IMR-90 (cell line): ENCODE measurements at places on chromosomes 13 and 19.

DNA sequence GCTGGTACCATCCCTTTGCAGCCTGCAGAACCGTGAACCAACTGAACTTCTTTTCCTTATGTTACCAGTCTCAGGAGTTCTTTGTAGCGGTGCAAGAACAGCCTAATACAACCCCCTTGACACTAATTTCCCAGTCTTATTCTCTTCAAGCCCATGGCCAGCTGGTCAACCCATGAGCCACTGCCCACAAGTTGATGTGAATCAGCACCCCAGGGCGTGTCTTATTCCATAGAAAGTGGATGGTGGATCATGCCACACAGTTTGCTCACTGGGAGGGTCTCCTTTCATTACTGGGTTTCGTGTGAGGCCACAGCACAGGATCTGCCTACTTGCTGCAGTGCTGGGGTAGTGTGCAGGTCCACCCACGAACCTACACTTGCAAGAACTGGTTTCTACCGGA lies 27.0 kb downstream of the TEX29 start:
- DNase-seq, result no peak

DNA sequence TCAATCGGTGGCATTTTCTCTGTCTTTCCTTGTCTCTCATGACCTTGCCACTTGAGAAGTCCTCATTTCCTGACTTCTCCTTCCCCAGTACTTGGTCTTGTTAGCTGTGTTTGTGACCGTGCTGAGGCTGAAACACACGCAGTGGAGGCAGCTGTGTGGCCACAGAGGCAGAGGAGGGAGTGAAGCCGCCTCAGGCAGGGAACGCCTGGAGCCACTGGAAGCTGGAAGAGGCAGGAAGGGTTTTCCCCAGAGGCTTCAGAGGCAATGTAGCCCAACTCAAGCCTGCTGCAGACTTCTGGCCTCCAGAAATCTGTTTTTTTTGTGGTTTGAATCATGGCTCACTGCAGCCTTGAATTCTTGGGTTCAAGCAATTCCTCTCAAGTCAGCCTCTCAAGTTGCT lies 29.2 kb upstream of the ARGLU1 start:
- DNase-seq, result no peak

GRCh38 chr19:55172741-55173140 lies 6.3 kb upstream of the DNAAF3 start:
- peak; percentile 75 for DNase-seq

DNA sequence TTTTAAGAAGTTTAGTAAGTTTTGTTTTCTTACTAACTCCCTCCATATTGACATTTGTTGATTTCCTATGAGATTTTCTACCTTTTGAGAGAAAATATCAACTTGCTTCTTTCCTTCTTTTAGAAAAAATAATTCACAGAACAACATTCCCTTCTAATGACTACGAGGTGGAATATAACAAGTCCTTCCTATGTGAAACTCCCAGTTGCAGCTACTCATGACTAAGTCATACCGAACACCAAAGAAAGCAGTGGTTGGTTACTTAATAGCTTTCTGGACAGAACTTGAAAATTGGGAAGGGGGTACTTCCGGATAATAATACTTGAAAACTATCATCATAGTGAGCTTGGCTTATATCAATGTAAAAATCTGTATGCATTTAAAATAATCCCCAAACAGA lies 144.8 kb downstream of the DACH1 start:
- peak; percentile 7 for DNase-seq

- no peak for DNase-seq
These were observed 5.6 kb upstream of the CCDC70 start for GRCh38 chr13:51856027-51856736.

DNA sequence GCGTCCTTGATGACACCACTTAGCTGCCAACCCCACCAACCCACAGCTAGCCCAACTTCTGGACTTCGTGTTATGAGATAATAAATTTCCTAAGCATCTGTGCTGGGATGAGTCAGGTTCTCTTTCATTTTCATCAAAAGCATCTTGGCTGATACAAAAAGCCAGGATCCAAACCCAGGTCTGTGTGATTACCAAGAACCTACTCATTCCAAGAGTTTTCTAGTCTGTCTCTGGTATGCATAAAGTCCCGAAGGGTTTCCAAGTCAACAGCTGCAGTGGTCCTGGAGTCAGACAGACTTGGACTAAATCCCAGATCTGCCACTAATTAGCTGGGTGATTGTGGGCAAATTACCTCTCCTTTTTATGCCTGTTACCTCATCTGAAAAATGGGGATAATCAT lies 55.5 kb upstream of the SERP2 start:
- peak; percentile 70 for DNase-seq

- no peak for DNase-seq
These were observed 75.4 kb upstream of the NPAS1 start for GRCh38 chr19:46944123-46944748.

GRCh38 chr19:531009-531752 lies 379 bp upstream of the CDC34 start:
- DNase-seq, result peak; percentile 76

DNA sequence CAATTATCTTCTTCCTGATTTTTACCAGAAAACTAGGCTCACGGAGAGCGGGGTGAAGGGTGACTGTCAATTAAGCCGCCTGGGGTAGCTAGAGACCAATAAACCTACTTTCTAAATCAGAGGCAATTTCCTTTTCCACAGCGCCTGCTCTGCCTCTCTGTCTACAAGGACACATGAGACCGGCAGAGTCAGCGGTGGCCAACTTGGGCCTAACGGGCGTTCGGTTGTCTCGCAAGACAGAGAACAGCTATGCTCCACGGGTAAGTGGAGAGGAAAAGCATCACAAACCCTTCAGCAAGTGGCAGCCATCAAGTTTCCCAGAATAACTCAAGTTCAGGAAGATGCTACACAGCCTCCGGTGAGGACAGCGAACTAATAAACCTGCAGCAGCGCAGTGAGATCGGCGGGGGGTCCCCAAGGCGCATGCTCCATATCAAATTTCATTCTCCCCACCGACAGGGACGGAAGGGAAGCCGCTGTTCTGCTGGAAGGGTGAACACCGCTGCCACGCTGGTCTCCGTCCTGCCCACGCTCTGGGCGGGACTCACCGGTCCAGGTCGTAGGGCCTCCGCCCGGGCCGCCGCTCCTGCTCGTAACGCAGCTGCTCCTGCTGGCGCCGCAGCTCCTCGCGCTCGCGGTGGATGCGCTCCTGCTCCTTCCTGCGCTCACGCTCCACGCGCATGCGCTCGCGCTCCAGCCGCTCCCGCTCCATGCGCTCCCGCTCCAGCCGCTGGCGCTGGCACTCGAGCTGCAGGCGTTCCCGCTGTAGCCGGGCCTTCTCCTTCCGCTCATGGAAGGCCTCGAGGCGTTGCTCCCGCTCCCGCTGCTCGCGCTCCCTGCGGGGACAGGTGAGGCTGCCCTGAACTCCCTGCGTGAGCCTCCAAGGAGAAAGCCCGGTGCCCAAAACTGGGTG lies 25.8 kb upstream of the TINCR start:
- no peak for DNase-seq

GRCh38 chr13:24670961-24671381 lies 9.2 kb upstream of the ATP12A start:
- no peak for DNase-seq

DNA sequence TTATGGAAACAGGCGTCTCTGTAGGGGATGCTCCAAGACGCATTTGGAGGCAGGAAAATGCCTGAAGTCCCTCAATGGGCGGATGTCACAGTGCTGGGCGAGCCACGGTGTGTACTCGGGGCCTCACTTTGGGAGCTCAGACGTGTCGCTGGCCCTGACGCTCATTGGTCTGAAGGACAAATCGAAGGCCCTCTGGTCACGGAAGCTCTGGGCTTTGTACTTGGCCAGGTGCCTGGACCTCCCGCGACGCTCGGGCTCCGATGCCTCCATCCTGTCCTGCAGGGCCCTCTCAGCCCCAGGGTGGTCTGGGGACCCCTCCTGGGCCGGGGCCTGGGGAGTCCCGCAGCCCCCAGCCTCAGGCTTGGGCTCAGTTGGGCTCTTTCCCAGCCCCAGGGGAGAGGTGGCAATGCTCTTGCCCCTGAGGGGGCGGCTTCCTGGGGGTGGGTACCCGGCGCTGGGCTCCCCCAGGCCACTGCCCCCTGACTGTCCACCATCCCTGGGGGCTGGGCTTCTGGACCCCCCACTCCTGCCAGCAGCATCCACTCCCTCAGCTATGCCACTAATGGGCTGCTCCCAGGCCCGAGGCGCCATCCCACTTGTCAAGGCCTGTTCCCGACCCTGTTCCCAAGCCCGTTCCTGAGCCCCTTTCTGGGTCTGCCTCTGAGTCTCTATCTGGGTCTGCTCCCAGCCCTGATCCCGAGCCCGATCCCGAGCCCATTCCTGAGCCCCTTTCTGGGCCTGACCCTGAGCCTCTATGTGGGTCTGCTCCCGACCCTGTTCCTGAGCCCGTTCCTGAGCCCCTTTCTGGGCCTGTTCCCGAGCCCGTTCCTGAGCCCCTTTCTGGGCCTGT lies 39.5 kb upstream of the GRTP1 start:
- DNase-seq, result no peak

- DNase-seq, result no peak
These were observed 124.3 kb downstream of the PTPRS start for GRCh38 chr19:5216141-5216847.

DNA sequence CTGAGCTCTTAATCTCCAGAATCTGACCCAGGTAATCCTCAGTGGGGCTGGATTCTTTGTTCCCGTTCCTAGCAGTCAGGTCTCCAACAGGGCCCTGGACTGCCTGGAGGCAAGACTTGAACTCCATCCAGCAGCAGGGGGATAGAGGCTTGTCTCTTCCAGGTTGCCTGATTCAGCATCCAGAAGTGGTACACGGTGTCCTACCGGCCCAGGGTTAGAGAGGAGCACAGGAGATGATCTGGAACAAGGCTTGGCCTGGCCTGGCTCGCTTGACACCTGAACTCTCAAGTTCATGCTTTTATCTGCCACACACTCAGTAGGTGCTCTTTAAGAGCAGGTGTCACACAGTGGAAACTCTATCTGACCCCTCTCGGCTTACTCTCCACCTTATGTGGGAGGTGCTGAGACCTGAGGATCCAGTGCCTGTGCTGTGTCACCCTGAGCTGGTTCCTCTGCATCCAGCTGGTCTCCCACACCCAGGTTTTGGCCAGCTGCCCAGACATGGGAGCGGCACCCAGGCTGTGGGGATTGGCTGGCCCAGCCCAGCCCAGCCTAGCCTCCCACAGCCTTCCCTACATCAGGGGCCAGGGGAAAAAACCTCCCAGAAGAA lies at the start of gene CYP4F3:
Gene CYP4F3, plus strand, starts transcription at position 604 of the 610 bp plus-strand sequence. CDS start 519 bp downstream, outside the sequence.
- no peak for DNase-seq

GRCh38 chr19:38395381-38396114 lies 7.1 kb downstream of the SPRED3 start:
- no peak for DNase-seq

- DNase-seq, result peak; percentile 90
These were observed 93.5 kb downstream of the ATP11A start for GRCh38 chr13:112783135-112783977.

DNA sequence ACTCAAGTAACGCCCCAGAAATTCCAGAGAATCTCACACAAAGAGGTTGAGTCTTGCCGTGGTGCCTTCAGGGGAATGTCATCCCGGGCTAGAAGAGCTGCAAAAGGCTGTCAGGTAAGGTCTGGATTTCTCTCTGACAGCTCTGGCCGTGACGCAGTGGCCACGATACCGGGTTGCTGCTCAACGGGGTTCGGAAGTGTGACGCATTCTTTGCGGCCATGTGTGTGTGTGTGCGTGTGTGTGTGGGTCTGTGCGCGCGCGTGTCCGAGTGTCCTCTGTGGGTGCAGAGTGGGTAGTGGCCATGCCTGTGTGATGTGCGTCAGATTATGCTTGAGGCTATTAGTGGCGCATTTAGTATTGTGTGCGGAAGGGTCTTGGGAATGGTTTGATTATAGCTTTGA lies 306 bp downstream of the ZNF540 start:
- peak; percentile 58 for DNase-seq

DNA sequence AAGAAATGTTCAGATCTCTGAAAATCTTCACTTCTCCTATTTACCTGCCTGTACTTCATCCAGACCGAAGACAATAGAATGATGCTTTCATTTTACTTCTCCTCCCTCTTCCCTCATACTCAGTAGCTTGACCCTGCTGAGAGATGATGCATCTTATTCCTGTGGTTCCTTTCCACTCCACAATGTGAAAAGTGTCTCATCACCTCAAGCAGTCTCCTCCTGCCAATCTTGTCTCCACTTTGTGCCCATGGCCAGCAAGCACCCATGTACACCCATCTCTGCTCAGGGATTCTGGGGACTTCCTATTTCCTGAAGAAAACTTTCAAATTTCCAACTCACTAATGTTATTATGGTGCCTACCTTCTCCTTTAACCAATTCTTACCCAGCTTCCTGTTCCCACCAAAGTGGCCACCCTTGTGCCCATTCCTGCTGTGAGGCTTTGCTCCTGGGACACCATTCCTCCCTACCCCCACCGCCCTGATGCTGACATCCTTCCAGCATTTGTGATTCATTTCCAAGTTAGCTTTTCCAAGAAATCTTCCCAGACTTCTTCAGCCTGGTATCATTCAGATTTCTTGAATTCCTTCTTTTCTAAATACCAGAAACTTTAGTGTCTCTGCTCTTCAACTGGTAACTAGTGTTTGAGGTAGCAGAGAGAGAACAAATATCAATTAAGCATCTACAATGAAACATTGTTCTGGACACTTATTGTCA lies 212.5 kb downstream of the POSTN start:
- peak; percentile 56 for DNase-seq

DNA sequence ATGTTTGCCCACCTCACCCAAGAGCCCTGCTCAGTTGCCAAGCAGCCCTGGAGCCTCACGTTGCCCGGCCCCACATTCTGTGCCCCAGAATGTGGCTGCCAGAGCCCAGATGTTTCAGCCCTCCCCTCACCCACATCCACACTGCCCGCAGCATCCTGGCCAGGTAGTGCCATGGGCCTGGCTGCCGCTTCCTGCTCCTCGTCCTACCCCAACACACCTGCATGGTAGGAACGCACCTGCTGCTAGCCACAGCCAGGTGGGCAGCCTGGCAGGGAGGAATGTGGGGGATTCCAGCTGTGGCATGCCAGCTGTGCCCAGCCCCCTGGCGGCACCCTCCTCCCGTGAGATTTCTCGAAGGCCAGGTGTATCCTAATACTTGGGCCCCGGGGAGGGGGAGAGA lies 7.5 kb upstream of the NFIX start:
- no peak for DNase-seq

DNA sequence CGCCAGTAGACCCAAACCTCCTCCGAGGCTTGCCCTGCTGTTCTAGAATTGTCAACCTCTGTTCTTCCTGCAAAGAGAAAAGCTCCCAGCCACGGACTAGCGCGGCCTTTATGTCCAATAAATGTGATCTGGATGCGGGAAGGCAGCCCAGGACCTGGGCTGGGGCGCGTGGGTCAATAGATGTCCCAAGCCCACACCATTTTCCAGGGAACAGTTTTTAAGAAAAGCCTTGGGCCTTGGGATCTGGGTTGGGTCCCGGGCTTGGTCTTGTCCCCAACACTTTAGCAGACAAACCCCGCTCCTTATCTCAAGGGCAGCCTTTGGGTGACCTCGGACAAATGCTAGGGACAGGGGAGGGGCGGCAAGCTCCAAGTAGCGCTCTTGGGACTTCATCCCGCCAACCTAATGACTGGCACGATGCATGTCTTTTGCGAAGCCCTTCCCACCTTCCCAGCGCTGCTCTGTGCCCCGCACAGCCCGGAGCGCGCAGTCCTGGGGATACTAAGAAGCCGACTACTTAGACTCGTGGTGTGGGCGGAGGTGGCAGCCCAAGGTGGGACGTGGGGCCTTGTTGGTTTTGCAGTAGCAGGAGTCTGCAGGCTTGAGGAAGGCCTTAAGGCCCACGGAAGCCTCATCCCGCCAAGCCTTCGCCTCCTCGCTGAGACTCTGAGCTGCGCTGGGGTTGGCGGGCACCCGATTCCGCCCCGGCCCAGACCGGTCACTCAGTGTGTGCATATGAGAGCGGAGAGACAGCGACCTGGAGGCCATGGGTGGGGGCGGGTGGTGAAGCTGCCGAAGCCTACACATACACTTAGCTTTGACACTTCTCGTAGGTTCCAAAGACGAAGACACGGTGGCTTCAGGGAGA lies 10.8 kb downstream of the SOX21 start:
- no peak for DNase-seq

- peak; percentile 96 for DNase-seq
These were observed 18.3 kb upstream of the ENOX1 start for GRCh38 chr13:43805071-43805468.
